Glomerular endothelial cell (primary cell): ENCODE measurements at places on chromosomes 2 and 18. TPM values are rescaled to one million over a fixed set of nuclear protein-coding genes. Genes with fewer than 3 reads are reported as not detected.

GRCh38 chr2:150410809-150411208 is 76.7 kb downstream of the RND3 start:
- DNase-seq = peak; percentile 68

GRCh38 chr2:120810639-120811038 is 75.0 kb downstream of the GLI2 start:
- no peak for DNase-seq

GRCh38 chr2:80054346-80054675 is 250.2 kb downstream of the LRRTM1 start:
- no peak for DNase-seq

AQP12B gene
- total RNA-seq = not detected in 2 replicates

DNA sequence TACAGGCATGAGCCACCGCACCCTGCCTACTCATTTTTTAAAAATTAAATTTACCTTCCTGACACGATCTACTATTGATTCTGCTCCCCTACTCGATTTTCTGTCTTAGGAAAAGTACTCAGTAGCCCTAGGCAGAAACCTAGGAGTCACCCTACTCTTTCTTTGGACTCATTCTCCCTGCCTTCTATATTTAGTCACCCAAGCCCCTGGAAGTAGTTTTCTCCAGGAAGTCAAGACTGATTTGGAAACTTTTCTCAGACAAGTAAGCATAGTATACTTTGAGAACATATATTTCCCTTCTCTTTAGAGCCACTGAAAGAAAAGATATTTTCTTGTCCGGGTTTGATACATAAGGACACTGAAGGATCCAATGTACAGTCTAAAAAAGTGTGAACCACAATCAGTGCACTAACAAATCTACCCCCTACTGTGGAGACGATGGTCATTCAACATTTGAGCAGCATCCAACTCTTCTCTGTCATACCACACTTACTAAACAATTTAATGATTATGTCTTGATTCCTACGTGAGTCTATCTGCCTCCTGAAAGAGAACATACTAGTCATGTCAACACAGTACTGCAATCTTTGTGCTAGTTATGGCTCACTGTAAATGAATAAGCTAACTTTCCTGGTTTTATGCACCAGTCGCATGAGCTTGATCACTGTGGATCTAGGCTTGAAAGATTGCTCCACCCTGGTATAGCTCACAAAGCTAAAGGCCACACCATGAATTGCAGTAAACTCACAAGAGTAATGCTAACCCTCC is 19.8 kb downstream of the YWHAQ start:
- DNase-seq = no peak

NFATC1 gene
- total RNA-seq = 6.0 and 16.1 TPM in 2 replicates

DNA sequence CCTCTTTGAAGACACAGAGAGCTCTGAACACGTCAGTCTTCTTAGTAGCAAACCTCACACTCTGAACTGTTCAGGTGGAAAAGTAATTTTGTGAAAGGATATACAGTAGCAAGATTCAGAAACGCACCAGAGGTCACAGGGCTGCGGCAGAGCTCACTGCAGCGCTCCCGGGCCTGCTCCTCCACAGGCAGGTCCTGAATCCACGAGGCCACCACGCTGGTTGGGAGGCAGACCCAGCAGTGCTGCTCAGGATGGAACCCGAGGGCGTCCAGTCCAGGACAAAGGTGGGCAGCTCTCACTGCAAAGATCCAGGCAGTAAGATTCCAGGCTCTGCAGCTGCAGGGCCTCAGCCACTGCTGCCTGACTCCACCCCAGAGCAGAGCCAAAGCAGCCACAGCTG is 576.2 kb upstream of the SALL3 start:
- DNase-seq = no peak

DNA sequence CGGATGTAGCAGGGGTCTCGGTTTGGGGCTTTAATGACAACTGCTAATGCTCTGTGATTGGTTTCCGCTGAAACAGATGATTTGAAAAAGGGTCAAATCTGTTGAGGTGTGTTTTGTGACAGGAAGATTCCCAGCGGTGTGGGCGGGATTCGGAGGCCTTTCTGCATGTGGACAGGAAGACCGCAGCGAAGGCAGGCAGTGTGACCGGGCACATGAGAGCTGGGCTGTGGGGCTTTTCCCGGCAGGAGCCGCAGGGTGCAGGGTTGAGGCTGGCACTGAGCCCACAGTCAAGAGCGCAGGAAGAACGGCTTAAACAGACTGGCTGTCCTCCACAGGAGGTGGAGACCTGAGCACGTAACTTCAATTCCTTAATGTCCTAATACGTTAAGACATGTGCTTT is 180.0 kb upstream of the TPO start:
- no peak for DNase-seq

MARCHF4 gene
- total RNA-seq = 29.5 and 33.3 TPM in 2 replicates

RGPD3 gene
- total RNA-seq = 0.05 and 0.29 TPM in 2 replicates

GRCh38 chr2:9824956-9825720 is 18.1 kb upstream of the TAF1B start:
- no peak for DNase-seq

RAB3GAP1 gene
- 37.2 and 50.1 TPM in 2 replicates for total RNA-seq

CDH7 gene
- total RNA-seq = under 0.01 and 0.19 TPM in 2 replicates
